ENCODE measurements at places on chromosomes 3 and 15. TPM values are rescaled to one million over a fixed set of nuclear protein-coding genes. Genes with fewer than 3 reads are reported as not detected.

- DNase-seq: no peak
Measured at GRCh38 chr3:39209329-39209970, 17.1 kb upstream of the XIRP1 start.

DNA sequence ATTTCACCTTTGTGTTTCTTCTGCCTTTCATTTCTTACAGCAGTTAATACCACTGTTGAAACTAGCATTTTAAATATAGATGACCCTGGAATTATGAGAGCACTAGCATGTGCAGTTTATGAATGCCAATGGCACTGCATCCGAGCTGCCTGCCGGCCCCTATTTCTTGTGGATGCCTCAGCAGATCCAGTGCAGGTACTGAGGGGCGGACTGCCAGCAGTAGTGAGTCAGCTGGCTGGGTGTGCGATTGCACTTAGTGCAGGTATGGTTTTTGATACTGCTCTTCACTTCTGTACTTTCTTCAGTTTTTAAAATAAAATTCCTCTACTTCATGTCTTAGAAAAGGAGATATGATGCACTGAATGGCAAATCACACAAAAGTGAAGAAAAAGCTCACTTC lies 453.0 kb downstream of the DIPK2A start:
- DNase-seq: no peak

- DNase-seq: peak; percentile 35
Measured at GRCh38 chr15:34241376-34242330, 16.8 kb downstream of the EMC4 start.

DNA sequence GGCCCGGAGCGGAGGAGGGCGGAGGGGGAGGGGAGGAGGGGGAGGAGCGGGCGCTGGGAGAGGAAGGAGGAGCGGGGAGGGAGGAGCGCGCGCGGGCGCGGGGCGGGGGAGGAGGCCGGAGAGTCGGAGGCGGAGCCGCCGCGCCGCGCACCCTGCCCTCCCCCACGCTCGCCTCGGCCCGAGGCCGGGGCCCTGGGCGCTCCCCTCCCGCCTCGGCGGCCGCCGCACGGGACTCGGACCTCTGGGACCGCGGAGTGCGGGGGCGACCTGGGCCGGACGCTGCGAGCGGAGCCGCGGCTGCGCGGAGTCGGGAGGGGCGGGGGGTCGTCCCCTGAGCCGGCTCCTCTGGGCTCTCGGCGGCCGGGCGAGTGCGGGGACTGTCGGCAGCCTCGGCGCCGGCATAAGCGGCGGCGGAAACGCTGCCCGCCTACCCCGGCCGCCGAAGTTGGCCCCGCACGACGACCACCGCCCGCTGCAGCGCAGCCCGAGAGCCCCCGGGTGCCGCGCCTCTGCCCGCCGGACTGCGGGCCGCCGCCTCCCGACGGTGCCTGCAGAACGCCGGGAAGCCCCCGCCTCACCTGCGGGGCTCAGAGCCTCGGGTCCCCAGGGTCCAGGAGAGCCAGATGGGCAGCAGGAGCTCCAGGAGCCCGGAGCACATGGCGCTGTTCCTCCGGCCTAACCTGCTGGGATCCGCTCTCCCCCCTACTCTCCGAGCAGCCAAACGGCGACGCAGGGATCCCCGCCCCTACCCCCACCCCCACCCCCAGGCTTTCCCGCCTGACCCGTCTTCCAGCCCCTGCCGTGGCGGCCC lies 406 bp upstream of the GABRB3 start:
- peak; percentile 11 for DNase-seq

The PFKFB4 gene
- total RNA-seq: 58.4 TPM
